Chondrocyte (in vitro differentiated cells): ENCODE measurements at places on chromosomes 16 and 17. TPM values are rescaled to one million over a fixed set of nuclear protein-coding genes. Genes with fewer than 3 reads are reported as not detected.

GRCh38 chr16:88798772-88799455, 4.7 kb upstream of the CDT1 start:
- no peak overlapping the region for H3K4me3 ChIP-seq
- H3K27ac ChIP-seq = no peak overlapping the region
- H3K27me3 ChIP-seq = no peaks in the 10 kb centered on the region
- H3K36me3 ChIP-seq = no peaks in the 10 kb centered on the region
- DNase-seq = no peak
- peaks cover 3% of the 10 kb centered on the region for H3K4me1 ChIP-seq

- H3K27ac ChIP-seq = no peak overlapping the region
- DNase-seq = no peak
- H3K4me1 ChIP-seq = peaks cover 11% of the 10 kb centered on the region
- peaks cover 2% of the 10 kb centered on the region for H3K36me3 ChIP-seq
These were observed 194.3 kb downstream of the CCDC182 start for GRCh38 chr17:57550668-57551315.

DNA sequence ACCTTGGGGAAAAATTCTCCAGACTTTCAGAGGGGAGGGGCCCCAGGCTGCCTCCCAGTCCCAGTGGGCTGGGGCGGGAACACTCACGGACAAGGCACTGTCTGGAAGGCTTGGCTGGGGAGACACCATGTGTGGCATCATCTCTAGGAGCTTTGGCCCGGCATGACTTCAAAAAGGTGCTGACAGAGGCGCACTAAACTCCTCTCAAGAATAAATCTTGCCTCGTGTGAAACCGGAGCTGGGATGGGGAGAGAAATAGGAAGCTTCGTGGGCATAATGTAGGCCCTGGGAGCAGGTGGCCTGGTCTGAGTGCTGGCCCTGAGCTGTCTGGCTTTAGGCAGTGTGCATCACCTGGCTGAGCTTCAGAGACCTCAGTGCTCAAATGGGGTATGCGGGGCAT, 5.7 kb downstream of the WSCD1 start:
- peaks cover 10% of the 10 kb centered on the region for H3K27me3 ChIP-seq
- no peak overlapping the region for H3K4me3 ChIP-seq
- H3K4me1 ChIP-seq = peaks cover 6% of the 10 kb centered on the region
- no peak overlapping the region for H3K27ac ChIP-seq
- H3K36me3 ChIP-seq = no peaks in the 10 kb centered on the region
- DNase-seq = no peak

DNA sequence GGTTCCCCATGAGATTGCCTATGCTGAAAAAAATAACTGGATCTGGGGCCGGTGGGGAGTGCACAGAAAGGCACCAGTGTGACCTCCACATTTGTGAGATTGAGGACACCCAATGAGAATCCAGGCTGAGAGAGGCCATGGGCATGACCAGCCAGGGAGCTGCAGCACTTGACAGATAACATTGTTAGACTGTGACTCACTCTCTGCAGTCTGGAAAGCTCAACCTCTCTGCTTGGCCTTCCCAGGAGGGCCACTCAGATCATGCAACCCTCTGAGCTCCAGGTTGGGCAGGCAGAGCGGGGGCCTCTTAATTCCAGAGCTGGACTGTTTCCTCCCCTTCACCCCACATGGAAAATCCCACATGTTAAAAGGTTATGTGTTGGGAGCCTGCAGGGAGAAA, 30.1 kb downstream of the FZD2 start:
- no peak overlapping the region for H3K4me3 ChIP-seq
- no peaks in the 10 kb centered on the region for H3K36me3 ChIP-seq
- H3K4me1 ChIP-seq = peaks cover 56% of the 10 kb centered on the region
- peak overlapping the region; percentile 98 for H3K27ac ChIP-seq

GRCh38 chr16:85337910-85338637, 225.8 kb upstream of the CIBAR2 start:
- peaks cover 10% of the 10 kb centered on the region for H3K27me3 ChIP-seq
- H3K36me3 ChIP-seq = no peaks in the 10 kb centered on the region
- peaks cover 10% of the 10 kb centered on the region for H3K4me1 ChIP-seq
- H3K27ac ChIP-seq = no peak overlapping the region
- no peak overlapping the region for H3K4me3 ChIP-seq

DNA sequence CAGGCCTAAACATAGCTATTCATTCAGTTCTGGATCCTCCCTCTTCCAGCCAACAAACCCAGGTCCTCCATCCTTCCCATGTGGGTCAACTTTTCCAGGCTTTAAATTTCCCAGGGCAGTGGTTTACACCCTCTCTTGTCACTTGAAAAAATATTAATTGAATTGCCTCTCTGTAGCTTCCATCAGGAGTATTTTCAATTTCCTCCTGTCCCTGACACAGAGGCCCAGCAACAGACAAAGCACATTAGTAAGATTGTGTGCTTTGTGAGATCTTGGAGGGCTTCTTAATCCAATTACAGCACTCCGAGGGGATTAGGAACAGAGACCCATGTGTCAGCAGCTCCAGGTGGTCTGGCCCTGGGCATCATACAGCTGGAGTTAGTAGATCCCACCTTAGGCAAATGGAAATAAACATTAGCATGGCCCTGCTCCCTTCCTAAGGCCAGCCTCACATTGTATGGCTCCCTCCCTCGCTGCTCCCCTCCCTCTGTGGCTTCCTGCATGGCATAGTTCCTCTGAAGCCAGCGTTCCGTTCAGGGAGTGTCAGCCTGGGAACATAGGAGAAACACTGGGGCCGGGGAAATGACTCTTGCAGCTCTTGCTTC, 132.7 kb upstream of the HSBP1 start:
- no peaks in the 10 kb centered on the region for H3K4me1 ChIP-seq
- H3K36me3 ChIP-seq = no peaks in the 10 kb centered on the region
- H3K27ac ChIP-seq = no peak overlapping the region
- DNase-seq = no peak
- no peak overlapping the region for H3K4me3 ChIP-seq

DNA sequence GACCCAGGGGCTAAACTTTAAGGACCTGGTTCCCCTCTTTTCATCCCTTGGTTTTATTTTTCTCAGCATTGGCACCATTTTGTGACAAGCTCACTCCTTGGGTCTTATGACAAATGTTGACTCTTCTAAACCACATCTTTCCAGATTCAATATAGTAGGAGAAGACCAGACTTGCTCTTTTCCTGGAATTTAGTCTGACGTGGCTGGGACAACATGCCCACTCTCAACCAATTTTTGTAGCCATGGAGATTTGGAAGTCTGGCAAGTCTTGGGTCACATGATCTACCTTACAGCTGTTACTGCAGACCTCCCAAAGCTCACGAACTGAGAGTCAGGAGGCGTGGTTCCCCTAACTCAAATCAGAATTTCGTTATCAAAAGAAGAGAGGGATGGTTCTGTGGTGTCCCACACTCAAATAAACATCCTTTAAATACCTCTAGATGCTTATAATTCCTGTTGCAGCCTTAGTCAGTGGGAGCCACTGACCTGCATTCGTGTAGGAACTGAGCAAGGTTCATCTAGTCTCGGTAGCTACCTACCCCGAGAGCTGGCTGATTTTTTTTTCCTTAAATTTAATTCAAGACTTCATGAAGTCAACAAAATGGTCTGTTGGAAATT, 683.5 kb downstream of the MAF start:
- no peaks in the 10 kb centered on the region for H3K4me1 ChIP-seq
- no peak for DNase-seq
- H3K36me3 ChIP-seq = peaks cover 1% of the 10 kb centered on the region
- no peak overlapping the region for H3K4me3 ChIP-seq
- no peak overlapping the region for H3K27ac ChIP-seq

DNA sequence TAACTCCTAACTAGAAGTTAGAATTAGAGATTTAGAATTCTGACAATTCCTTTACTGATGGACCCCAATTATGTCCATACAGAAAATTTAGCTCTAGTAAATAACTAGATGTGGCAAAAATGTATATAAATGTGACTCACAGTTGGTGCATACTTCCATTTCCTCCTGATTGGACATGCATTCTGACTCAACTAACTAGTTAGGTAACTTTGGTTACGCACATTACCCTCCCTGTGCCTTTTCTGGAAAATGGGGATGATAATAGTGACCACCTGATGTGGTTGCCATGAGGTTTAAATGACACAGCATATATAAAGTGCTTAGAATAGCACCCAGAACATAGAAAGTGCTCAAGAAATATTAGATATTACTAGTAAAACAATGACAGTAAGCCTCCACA, 550.0 kb upstream of the SALL1 start:
- H3K36me3 ChIP-seq = peaks cover 4% of the 10 kb centered on the region
- no peaks in the 10 kb centered on the region for H3K4me1 ChIP-seq
- no peak overlapping the region for H3K27ac ChIP-seq
- no peak overlapping the region for H3K4me3 ChIP-seq

DNA sequence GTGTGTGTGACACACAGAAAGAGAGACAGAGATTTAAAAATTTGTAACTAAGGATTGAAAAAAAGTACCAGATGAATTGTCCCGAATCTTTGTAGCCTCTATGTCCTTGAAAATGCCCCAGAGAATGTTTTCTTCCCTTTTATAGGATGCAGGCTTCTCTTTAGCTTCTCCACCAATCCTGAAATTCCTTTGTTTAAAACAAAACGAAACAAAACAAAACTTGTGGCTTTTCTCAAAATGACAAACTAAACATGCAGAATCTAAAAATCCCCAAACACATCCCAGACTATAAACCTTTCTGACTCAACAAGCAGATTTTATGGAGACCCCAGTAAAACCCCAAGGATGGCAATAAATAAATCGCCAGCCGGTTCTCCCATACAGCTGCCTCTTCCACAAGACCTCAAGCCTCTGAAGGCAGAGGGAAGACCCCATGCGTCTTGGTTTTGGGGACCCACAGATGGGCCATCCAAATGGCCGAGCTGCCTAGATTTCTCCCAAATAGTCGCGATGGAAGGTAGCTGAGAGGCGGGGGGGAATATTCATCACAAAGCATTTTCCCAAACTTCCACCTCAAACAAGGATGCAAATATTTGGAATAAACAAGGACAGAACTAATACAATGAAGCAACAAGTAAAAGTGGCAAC, 269.5 kb upstream of the FOXF1 start:
- no peaks in the 10 kb centered on the region for H3K36me3 ChIP-seq
- peaks cover 48% of the 10 kb centered on the region for H3K27me3 ChIP-seq
- H3K4me3 ChIP-seq = no peak overlapping the region
- no peak overlapping the region for H3K27ac ChIP-seq

DNA sequence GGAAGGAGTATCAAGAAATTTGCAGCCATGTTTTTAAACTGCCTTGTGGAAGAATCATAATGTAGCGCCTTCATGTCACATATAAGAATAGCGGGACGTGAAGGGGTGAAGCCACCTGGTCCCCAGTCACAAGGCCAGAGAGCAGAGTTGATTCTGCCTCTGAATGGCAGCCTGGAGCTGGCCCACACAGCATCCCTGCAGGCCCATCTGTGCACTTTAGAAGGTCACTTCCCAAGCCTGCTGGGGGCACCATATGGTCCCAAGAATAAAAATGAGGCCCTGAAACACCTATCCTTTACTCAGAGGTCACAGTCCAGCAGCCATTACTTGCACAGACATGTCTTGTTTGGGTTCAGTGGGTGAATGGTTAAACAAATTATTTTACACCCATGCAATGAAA, 15.0 kb downstream of the CD300E start:
- no peak for DNase-seq
- H3K27ac ChIP-seq = no peak overlapping the region
- H3K4me1 ChIP-seq = peaks cover 18% of the 10 kb centered on the region
- H3K4me3 ChIP-seq = no peak overlapping the region
- H3K27me3 ChIP-seq = peaks cover 5% of the 10 kb centered on the region

- H3K27me3 ChIP-seq = peaks cover 20% of the 10 kb centered on the region
- no peak for DNase-seq
These were observed 265.1 kb upstream of the PSMD7 start for GRCh38 chr16:74031551-74031950.

GRCh38 chr17:58412961-58413586, 4.3 kb downstream of the RNF43 start:
- peaks cover 10% of the 10 kb centered on the region for H3K27me3 ChIP-seq
- no peak for DNase-seq
- H3K4me1 ChIP-seq = peaks cover 13% of the 10 kb centered on the region
- H3K4me3 ChIP-seq = no peak overlapping the region
- H3K27ac ChIP-seq = no peak overlapping the region
- no peaks in the 10 kb centered on the region for H3K36me3 ChIP-seq

DNA sequence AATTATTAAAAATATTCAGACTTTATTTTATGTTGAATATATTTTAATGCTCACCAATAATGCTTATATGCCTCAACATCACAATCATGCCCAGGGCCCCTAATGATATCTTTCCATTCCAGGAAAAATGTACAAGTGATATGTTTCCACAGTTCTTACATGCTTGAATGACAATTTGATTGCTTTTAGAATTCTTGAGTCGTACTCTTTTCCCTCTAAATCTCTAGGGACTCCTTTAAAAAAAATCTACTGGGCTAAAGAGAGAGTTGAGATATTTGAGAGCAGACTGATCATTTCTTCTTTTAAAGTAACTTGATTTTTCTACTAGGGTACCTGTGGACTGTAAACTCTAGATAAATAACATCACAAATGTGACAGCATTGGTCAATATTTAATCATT, 18.2 kb upstream of the HLF start:
- peaks cover 32% of the 10 kb centered on the region for H3K27me3 ChIP-seq
- no peak overlapping the region for H3K4me3 ChIP-seq
- no peak for DNase-seq
- no peaks in the 10 kb centered on the region for H3K4me1 ChIP-seq

- no peak for DNase-seq
- H3K4me1 ChIP-seq = peaks cover 38% of the 10 kb centered on the region
- peak overlapping the region; percentile 89 for H3K27ac ChIP-seq
- H3K36me3 ChIP-seq = peaks cover 2% of the 10 kb centered on the region
These were observed 24.2 kb downstream of the MPG start for GRCh38 chr16:102060-102855.

DNA sequence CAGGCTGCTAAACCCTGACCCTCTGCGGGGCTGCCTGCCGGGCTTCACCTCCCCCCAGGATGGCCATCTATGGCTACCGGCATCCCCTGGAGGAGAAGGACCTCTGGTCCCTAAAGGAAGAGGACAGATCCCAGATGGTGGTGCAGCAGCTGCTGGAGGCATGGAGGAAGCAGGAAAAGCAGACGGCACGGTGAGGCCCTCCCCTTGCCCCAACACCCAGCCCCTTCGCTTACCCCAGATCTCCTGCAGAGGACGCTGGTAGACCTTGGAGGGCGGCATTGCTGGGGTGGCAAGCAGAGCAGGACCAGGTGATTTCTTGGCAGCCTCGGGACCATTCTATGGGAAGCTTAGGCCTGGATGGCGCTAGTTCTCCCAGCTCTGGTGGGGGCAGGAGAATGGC, 24.5 kb downstream of the ABCC3 start:
- H3K27me3 ChIP-seq = no peaks in the 10 kb centered on the region
- DNase-seq = no peak
- H3K36me3 ChIP-seq = no peaks in the 10 kb centered on the region

GRCh38 chr17:76612977-76613851, 27.6 kb upstream of the ST6GALNAC2 start:
- H3K27me3 ChIP-seq = no peaks in the 10 kb centered on the region
- DNase-seq = no peak
- H3K4me3 ChIP-seq = no peak overlapping the region
- peaks cover 1% of the 10 kb centered on the region for H3K36me3 ChIP-seq
- H3K27ac ChIP-seq = no peak overlapping the region

GRCh38 chr17:65121916-65122806, 15.0 kb upstream of the RGS9 start:
- DNase-seq = no peak
- H3K27ac ChIP-seq = peak overlapping the region; percentile 27
- peaks cover 29% of the 10 kb centered on the region for H3K4me1 ChIP-seq
- peak overlapping the region; percentile 75 for H3K4me3 ChIP-seq
- peaks cover 1% of the 10 kb centered on the region for H3K27me3 ChIP-seq
- no peaks in the 10 kb centered on the region for H3K36me3 ChIP-seq

GRIN2A gene
- total RNA-seq = not detected in 3 replicates

BCL6B gene
- total RNA-seq = not detected in 3 replicates

ASPHD1 gene
- total RNA-seq = 2.4 to 3.2 TPM (median 2.9 TPM) in 3 replicates

KREMEN2 gene
- not detected in 3 replicates for total RNA-seq

ZNF750 gene
- not detected in 3 replicates for total RNA-seq

ACACA gene
- total RNA-seq = 76.5 to 82.7 TPM (median 77.1 TPM) in 3 replicates

SMTNL2 gene
- total RNA-seq = 0.32 to 0.36 TPM in 2 of 3 replicates, not detected in the other

SLC47A2 gene
- total RNA-seq = not detected in 3 replicates

RANBP10 gene
- 13.4 to 16.8 TPM (median 14.4 TPM) in 3 replicates for total RNA-seq

KRT36 gene
- total RNA-seq = not detected in 3 replicates
